Kidney glomerular epithelial cell (primary cell): ENCODE measurements at places on chromosomes 7 and 10.

DNA sequence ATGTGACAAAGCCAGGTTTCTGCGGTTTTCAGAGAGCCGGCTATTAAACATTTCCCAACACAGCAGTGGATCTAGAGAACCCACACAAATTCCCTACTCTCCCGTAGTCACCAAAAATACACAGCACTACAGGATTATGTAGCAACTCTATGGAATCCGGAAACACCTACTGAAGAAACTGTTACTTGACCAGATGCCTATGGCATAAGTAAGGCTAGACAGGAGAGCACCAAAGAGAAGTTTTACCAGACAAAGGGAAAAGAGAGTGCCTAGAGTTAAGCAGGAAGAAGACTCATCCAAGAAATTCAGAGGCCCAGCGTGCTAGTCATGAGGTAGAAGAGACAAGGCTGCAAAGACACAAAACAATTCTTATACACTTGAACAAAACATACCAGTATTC, 321.1 kb downstream of the PARD3 start:
- no peak for DNase-seq

- no peak for DNase-seq
These were observed 3.7 kb upstream of the NANOS1 start for GRCh38 chr10:119025776-119026175.

- DNase-seq, result no peak
These were observed 546.9 kb upstream of the GALNT17 start for GRCh38 chr7:70585071-70585470.

- peak; percentile 32 for DNase-seq
These were observed 31.9 kb downstream of the PIP4K2A start for GRCh38 chr10:22682237-22683139.
